ENCODE measurements at places on chromosomes 2 and 18. TPM values are rescaled to one million over a fixed set of nuclear protein-coding genes. Genes with fewer than 3 reads are reported as not detected.
A peak's percentile ranks its signal among the peaks of the same experiment; 100 is the strongest.

ACMSD gene
- not detected for total RNA-seq

KCNG3 gene
- total RNA-seq, result 2.3 TPM

DNA sequence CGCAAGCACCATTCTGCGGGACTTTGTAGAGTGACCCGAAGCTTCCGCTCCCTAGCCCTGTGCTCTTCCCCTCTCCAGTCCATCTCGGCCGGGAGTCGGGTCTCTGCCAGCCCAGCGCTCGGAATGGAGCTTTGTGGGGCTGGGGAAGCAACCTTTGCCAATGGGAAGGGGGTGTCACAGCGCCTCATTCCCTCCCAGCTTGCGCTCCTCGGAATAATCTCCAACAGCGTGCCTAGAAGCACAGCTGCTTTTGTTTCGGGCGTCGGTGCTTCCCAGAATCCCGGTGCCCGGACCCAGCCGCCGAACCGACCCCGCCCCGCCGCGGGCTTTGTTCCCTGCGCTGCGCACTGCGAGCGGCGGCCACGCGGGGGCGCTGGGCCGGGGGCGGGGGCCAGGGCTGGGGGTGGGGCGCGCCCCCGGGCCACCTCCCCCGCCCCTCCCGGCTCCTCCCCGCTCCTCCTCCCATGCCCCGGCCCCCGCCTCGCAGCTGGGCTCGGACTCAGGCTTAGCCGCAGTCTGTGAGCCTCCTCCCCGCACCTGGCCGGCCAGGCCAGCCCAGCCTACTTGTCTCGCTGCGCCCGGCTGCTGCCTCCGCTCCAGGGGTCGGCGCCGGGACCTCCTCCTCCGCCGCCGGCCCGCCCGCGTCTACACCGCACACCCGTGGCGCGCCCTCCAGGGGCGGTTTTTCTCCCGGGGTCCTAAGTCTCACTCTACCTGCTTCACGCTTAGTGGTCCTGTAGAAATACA lies 77.7 kb upstream of the SMAD2 start:
- H3K4me3 ChIP-seq, result peak overlapping the region; percentile 57
- H3K4me1 ChIP-seq, result peaks cover 53% of the 10 kb centered on the region
- H3K27ac ChIP-seq, result peak overlapping the region; percentile 65
- peak; percentile 64 for DNase-seq

DNA sequence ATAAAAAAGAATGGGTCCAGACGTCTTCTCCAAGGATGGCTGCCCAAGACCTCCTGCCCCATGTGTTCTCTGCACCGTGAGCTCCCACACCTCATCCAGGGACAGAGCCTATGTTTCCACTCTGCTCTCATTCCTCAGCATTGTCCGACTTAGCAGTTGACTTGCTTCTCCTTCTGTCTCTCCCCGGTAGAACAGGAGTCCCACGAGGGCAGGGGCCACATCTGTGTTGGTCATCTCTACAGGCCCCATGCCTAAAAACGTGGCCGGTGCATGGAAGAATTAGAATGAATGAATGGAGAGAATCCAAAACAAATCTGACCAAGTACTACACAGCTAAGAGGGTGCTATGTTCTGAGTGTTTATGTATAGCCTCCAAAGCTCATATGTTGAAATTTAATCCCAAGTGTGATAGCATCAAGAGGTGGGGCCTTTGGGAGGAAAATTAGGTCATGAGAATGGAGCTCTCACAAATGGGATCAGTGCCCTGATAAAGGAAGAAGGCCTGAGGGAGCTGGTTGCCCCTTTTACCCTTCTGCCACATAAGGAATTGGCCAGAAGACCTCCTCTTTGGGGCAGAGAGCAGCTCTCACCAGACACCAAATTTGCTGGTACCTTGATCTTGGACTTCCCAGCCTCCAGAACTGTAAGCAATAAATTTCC lies 55.9 kb downstream of the FAM178B start:
- H3K27ac ChIP-seq, result no peak overlapping the region
- no peak for DNase-seq
- no peaks in the 10 kb centered on the region for H3K36me3 ChIP-seq
- H3K4me1 ChIP-seq, result peaks cover 10% of the 10 kb centered on the region
- H3K27me3 ChIP-seq, result no peaks in the 10 kb centered on the region

GRCh38 chr18:2380101-2380500 lies 191.2 kb downstream of the METTL4 start:
- H3K4me3 ChIP-seq, result no peak overlapping the region
- DNase-seq, result no peak
- H3K27me3 ChIP-seq, result no peaks in the 10 kb centered on the region

DNA sequence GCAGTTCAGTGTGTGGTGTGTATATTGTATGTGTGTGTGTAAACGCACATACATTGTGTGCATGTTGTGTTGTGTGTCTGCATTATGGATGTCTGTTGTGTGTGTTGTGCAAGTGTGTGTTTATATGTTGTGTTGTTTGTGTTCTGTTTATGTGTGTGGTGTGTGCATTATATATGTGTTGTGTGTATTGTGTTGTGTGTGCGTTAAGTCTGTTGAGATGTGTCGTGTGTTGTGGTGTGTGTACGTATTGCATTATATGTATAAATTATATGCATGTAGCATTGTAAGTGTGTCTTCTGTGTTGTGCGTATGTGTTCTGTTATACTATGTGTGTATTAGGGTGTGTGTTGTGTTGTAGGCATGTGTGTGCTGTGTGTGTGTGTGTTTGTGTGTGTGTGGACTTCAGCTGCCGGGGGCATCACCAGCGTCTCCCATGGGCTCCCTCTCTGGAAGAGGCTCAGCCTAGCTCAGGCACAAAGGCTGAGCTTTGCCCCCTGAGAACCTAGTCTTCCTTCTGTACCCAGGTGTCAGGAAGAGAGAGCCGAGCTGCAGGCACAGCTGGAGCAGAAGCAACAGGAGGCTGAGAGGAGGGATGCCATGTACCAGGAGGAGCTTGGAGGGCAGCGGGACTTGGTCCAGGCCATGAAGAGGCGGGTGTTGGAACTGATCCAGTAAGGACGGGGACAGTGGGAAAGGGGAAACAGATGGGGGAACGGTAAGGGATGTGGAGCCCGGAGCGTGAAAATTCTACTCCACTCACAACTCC lies 13.7 kb downstream of the RUFY4 start:
- no peaks in the 10 kb centered on the region for H3K4me1 ChIP-seq
- H3K36me3 ChIP-seq, result no peaks in the 10 kb centered on the region
- H3K4me3 ChIP-seq, result no peak overlapping the region
- no peaks in the 10 kb centered on the region for H3K27me3 ChIP-seq
- no peak overlapping the region for H3K27ac ChIP-seq

- H3K4me3 ChIP-seq, result no peak overlapping the region
- DNase-seq, result no peak
These were observed 165.4 kb upstream of the ZFP36L2 start for GRCh38 chr2:43391878-43392215.

DNA sequence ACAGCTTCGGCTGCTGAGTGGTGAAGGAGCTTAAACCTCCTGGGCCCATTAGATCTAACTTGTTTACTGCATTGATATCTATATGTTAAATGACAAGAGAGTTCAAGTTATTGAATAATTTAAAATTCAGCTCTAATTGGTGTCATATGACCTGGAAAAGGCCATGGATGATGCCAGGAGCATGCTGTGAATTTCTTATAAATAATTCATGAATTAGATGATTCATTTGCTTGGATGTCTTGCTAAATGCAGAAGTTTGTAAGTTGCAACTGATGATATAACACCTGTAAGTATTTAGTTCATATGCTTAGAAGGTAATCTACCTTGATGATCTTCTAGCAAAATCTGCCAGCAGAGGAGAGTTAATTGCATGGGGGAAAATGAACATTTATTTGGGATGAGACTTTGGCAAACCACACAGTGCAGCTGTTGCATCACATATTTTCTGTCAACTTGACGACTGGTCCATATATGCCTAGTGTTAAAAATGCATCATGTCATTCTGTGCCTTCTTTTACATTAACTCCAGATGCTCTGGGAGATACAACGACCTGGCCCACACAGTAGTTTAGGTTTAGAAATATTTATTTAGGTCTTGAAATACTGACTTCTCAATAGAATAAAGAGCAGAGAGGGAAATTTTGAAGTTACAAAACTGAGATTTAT lies 226.3 kb downstream of the KIAA1328 start:
- no peak overlapping the region for H3K27ac ChIP-seq
- H3K4me1 ChIP-seq, result no peaks in the 10 kb centered on the region
- no peak for DNase-seq
- H3K4me3 ChIP-seq, result no peak overlapping the region
- no peaks in the 10 kb centered on the region for H3K36me3 ChIP-seq

ERBB4 gene
- total RNA-seq, result 0.19 TPM

DNA sequence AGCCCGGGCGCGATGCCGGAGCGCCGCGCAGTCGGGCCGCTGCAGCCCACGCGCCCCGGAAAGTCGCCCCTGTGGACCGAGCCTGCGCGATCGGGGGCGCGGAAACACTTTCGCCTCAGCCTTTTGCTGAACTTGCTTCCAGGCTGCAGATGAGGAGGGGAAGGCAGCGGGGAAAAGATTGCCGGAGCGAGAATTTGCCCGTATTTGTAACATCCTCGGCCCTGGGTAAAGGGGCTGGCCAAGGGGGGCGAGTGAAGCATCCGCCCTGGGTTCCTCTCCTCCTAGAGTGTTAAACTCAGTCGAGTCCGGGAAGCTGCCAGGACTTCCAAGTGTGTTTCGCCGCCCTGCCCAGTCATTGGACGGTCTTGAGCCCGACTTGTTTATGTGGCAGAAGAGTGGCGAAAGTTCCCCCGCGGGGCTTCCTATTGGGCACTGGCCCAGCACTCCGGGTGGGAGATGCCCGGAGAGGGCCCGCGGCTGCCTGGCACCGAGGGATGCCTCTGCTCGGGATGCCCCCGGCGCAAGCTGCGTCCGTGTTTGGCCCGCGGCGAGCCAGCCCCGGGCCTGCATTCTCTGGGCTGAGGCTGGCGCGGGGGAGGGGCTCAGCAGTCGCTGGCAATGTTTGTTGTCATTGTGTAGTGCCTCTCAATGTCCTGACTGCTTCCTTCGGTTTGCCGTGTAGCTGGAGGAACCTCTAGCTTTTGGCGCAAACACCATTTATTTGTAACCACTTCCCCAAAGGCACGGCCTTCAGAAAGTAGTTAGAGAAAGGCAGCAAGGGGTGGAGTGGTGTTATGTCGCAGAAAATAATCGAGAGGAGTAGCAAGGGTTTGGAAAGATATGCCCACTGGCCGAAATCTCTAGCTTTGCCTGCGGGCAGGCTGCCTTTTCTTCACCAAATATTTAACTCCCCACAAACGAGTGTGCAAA lies 1.1 kb downstream of the CYBRD1 start:
- DNase-seq, result peak; percentile 37
- H3K27me3 ChIP-seq, result no peaks in the 10 kb centered on the region
- H3K4me3 ChIP-seq, result peak overlapping the region; percentile 50
- H3K4me1 ChIP-seq, result no peaks in the 10 kb centered on the region
- peak overlapping the region; percentile 64 for H3K27ac ChIP-seq
- H3K36me3 ChIP-seq, result no peaks in the 10 kb centered on the region

DNA sequence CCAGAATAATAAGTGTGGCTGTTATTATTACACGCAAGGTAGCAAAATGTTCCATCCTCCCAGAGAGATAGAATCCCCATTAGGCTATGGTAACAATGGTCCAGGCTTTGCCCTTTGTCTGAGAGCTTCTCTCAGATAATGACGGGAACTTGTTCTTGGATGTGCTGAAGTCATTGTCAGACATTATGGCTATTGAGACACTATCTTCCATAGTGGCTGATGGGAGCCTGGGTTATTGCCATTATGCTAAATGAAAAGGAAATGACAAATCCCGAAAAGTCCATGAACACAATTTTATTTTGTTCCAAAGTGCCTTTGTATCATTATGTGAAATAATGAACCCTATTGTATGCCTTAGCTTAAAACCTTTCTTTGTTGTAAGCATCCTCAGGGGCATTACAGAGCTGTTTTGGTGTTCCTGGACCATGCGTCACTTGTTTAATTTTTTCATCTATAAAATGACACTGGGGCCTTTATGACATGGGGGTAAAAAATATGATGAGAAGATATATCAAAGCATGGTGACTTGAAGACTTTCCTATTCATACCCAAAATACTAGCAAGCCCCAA lies 218.5 kb downstream of the KCNS3 start:
- no peaks in the 10 kb centered on the region for H3K36me3 ChIP-seq
- H3K4me3 ChIP-seq, result no peak overlapping the region
- H3K27me3 ChIP-seq, result no peaks in the 10 kb centered on the region
- H3K27ac ChIP-seq, result no peak overlapping the region
- DNase-seq, result no peak

GRCh38 chr2:95158891-95159619 lies 593 bp downstream of the ZNF514 start:
- H3K27me3 ChIP-seq, result peaks cover 6% of the 10 kb centered on the region
- no peak for DNase-seq
- peak overlapping the region; percentile 79 for H3K27ac ChIP-seq
- H3K4me1 ChIP-seq, result peaks cover 3% of the 10 kb centered on the region

GRCh38 chr18:10329101-10329500 lies 125.3 kb upstream of the APCDD1 start:
- no peak for DNase-seq
- no peak overlapping the region for H3K4me3 ChIP-seq
- H3K27me3 ChIP-seq, result no peaks in the 10 kb centered on the region
- H3K36me3 ChIP-seq, result no peaks in the 10 kb centered on the region

- no peaks in the 10 kb centered on the region for H3K36me3 ChIP-seq
- H3K4me3 ChIP-seq, result no peak overlapping the region
- no peak overlapping the region for H3K27ac ChIP-seq
- DNase-seq, result no peak
These were observed 191.0 kb downstream of the C1D start for GRCh38 chr2:67871686-67872412.

- H3K36me3 ChIP-seq, result no peaks in the 10 kb centered on the region
- no peaks in the 10 kb centered on the region for H3K27me3 ChIP-seq
- no peak overlapping the region for H3K4me3 ChIP-seq
- H3K27ac ChIP-seq, result no peak overlapping the region
- DNase-seq, result no peak
These were observed 487.3 kb upstream of the VWC2L start for GRCh38 chr2:213923543-213923942.

DNA sequence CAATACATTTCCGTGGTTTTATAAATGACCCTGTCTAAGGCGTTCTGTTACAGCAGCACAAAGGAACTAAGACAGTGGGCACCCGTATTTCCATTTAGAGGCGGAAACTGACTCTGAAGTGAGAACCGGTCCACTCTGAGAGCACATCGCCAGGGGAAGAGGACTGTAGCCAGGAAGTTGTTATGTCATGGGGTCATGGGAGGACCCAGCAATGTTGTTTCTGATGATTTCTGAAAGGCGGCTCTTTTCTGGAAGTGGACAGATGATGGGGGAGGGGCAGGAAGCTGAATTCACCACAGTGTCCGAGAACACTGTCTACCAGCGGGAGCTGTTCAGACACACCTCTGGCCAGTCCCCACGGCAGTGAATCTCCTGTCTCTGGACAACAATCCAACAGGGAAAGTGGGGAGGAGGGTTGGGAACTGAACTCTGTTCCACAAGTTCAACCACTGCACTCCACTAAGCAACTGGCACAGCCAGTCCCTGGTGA lies 2.1 kb upstream of the LRRFIP1 start:
- no peaks in the 10 kb centered on the region for H3K4me1 ChIP-seq
- DNase-seq, result no peak
- no peaks in the 10 kb centered on the region for H3K36me3 ChIP-seq
- no peak overlapping the region for H3K4me3 ChIP-seq
- H3K27me3 ChIP-seq, result peaks cover 61% of the 10 kb centered on the region
- H3K27ac ChIP-seq, result no peak overlapping the region

Measured in thymus (tissue), 14 donors.